Mesothelial cell of epicardium (in vitro differentiated cells): ENCODE measurements at places on chromosomes 3 and 15. TPM values are rescaled to one million over a fixed set of nuclear protein-coding genes. Genes with fewer than 3 reads are reported as not detected.

The DPPA4 gene
- 86.2 to 89.3 TPM (median 87.7 TPM) in 3 replicates for total RNA-seq

DNA sequence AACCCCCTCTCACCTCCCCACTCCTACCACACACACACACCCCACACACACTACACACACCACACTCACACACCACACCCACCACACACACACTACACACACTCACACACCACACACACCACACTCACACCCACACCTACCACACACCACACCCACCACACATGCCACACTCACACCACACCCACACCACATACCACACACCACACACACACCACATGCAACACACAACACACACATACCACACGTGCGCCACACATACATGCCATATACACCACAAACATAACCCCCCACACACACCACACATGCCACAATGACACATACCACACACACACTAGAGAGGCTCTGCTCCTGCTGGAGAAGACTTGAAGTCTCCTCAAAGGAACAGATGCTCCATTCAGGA, 5.9 kb upstream of the ITPKA start:
- no peak overlapping the region for H3K4me3 ChIP-seq
- H3K4me1 ChIP-seq = peaks cover 6% of the 10 kb centered on the region
- peaks cover 20% of the 10 kb centered on the region for H3K27me3 ChIP-seq
- no peak overlapping the region for H3K27ac ChIP-seq

GRCh38 chr3:38507120-38507519, 11.0 kb downstream of the EXOG start:
- DNase-seq = no peak
- peaks cover 17% of the 10 kb centered on the region for H3K36me3 ChIP-seq
- H3K27me3 ChIP-seq = no peaks in the 10 kb centered on the region

GRCh38 chr3:53938645-53939044, 47.0 kb upstream of the SELENOK start:
- DNase-seq = peak; percentile 60
- no peaks in the 10 kb centered on the region for H3K4me1 ChIP-seq
- no peak overlapping the region for H3K27ac ChIP-seq

The PRR20G gene
- not detected in 3 replicates for total RNA-seq

The LPCAT4 gene
- total RNA-seq = 88.7 to 91.3 TPM (median 91.1 TPM) in 3 replicates

The CEP19 gene
- total RNA-seq = 2.1 to 2.5 TPM (median 2.1 TPM) in 3 replicates

The AP2M1 gene
- 247 to 261 TPM (median 254 TPM) in 3 replicates for total RNA-seq

GRCh38 chr15:67109141-67110034, 44.0 kb downstream of the SMAD3 start:
- H3K36me3 ChIP-seq = peaks cover 14% of the 10 kb centered on the region
- peaks cover 60% of the 10 kb centered on the region for H3K4me1 ChIP-seq
- peak overlapping the region; percentile 91 for H3K27ac ChIP-seq
- H3K27me3 ChIP-seq = no peaks in the 10 kb centered on the region

DNA sequence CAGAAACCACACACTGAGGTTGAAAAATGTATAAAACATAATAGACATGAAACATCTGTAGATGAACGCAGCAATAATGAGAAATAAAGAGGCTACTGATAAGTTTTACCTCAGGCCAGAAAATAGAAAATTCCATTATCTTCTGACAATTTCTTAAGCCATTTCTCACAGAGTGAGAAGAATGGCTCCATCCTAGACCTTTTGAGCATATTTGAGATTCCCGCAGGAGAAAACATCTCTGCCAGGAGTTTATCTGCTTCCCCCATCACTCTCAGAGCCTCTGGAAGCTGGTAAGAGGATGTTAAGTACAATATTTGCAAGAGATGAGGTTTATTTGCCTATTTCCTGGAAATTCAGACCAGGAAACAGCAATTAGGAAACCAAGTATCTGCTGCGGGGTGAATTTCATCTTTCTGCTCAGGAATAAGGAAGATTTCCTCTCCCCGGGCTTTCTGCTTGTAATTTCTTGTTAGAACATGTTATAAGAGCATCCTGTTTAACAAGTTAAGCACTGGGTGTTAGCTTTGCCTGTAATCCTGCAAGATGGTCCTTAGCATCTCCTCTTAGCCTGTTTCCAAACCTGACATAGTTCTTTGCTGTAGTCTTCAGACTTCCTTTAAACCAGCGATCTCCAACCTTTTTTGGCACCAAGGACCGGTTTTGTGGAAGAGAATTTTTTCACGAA, 54.8 kb downstream of the ATP13A4 start:
- peaks cover 2% of the 10 kb centered on the region for H3K4me1 ChIP-seq
- DNase-seq = no peak
- H3K4me3 ChIP-seq = no peak overlapping the region
- no peaks in the 10 kb centered on the region for H3K36me3 ChIP-seq

GRCh38 chr3:151974067-151974466, 100.6 kb downstream of the SUCNR1 start:
- no peak for DNase-seq
- H3K4me3 ChIP-seq = no peak overlapping the region
- no peaks in the 10 kb centered on the region for H3K27me3 ChIP-seq
- H3K36me3 ChIP-seq = no peaks in the 10 kb centered on the region

GRCh38 chr15:90020936-90021507, 19.9 kb downstream of the ZNF710 start:
- DNase-seq = no peak
- no peak overlapping the region for H3K27ac ChIP-seq
- no peak overlapping the region for H3K4me3 ChIP-seq
- H3K27me3 ChIP-seq = no peaks in the 10 kb centered on the region
- H3K4me1 ChIP-seq = peaks cover 7% of the 10 kb centered on the region
- no peaks in the 10 kb centered on the region for H3K36me3 ChIP-seq

DNA sequence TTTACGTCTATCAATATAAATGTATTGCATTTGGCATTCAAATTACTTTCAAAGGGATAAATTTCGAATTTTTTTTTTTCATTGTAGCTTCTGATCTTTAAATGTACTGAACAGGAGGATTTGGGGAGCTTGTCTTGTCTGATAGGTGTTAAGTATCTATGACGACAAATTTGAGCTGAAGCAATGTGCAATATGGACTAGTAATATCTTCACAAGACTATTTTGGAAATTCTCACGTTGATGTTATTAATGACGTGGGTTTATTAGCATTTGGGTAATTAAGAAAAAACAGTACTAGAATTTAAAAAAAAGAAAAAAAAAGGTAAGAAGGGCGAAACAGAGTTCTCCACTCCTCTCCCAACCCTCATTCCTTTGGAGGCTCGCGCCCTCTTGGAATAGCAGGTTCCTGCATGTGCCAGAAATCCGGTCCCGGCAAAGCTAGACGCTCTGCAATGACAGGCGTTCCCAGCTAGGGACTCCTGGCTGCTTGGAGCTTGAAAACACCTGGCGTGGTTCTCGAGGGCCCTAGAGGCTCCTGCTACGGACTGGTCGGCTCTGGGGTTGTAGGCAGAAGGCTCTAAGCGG, 648 bp upstream of the P2RY1 start:
- peak overlapping the region; percentile 95 for H3K27ac ChIP-seq
- peaks cover 15% of the 10 kb centered on the region for H3K4me1 ChIP-seq
- DNase-seq = no peak
- no peaks in the 10 kb centered on the region for H3K36me3 ChIP-seq
- H3K4me3 ChIP-seq = peak overlapping the region; percentile 84

The CAPN3 gene
- total RNA-seq = 12.2 to 13.7 TPM (median 12.8 TPM) in 3 replicates

The GOLGA8G gene
- total RNA-seq = not detected in 3 replicates

The TIGIT gene
- not detected in 3 replicates for total RNA-seq

- H3K27ac ChIP-seq = peak overlapping the region; percentile 3
- DNase-seq = no peak
- peaks cover 1% of the 10 kb centered on the region for H3K27me3 ChIP-seq
- peaks cover 10% of the 10 kb centered on the region for H3K4me1 ChIP-seq
These were observed 161.8 kb upstream of the BFSP2 start for GRCh38 chr3:133238015-133238414.

The MOBP gene
- not detected in 3 replicates for total RNA-seq

GRCh38 chr3:55888282-55888885, 401.3 kb upstream of the WNT5A start:
- no peak for DNase-seq
- H3K27me3 ChIP-seq = peaks cover 3% of the 10 kb centered on the region
- H3K36me3 ChIP-seq = no peaks in the 10 kb centered on the region
- no peak overlapping the region for H3K4me3 ChIP-seq
- no peak overlapping the region for H3K27ac ChIP-seq
- H3K4me1 ChIP-seq = peaks cover 4% of the 10 kb centered on the region

The RTP3 gene
- total RNA-seq = not detected in 3 replicates

DNA sequence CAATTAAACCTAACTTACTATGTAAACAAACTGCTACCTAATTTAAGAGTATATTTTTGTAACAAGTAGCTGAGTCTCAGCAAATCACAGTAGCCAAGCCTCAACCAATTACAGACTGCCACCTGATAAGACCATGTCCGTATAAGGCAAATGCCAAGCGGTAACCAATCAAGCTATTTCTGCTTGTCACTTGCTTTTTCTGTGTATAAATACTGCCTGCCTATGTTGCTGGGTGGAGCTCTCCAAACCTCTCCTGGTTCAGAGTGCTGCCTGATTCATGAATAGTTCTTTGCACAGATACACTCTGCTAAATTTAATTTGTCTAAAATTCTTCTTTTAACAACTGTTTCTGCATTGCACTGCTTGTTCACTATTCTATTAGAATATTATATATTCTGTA, 42.6 kb downstream of the ZNF148 start:
- DNase-seq = no peak
- H3K27ac ChIP-seq = no peak overlapping the region
- H3K27me3 ChIP-seq = no peaks in the 10 kb centered on the region
- H3K36me3 ChIP-seq = peaks cover 8% of the 10 kb centered on the region
- H3K4me3 ChIP-seq = no peak overlapping the region
- H3K4me1 ChIP-seq = peaks cover 19% of the 10 kb centered on the region

GRCh38 chr3:12114251-12114650, 44.5 kb downstream of the TIMP4 start:
- no peak overlapping the region for H3K4me3 ChIP-seq
- no peak for DNase-seq
- H3K27ac ChIP-seq = no peak overlapping the region
- H3K36me3 ChIP-seq = no peaks in the 10 kb centered on the region

The GOLGA8Q gene
- 0.49 to 1.9 TPM (median 0.87 TPM) in 3 replicates for total RNA-seq

DNA sequence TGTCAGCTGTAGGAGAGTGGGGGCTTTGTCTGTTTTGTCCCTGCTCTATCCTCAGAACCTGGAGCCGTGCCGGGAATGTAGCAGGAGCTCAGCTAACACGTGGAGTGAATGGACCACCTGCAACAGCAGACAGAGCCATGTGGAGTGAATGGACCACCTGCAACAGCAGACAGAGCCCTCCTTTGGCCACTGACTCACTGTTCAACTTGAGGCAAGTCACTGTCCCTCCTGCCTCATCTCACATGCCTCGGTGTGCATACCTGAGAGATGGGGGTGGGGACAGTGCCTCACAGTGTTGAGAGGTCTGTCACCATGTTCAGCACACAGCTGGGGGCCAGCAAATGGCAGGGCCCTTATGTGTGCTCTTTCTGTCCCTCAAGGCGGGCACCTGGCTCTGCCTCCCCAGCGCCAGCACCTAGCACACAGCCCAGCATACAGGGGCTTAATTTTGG, 27.9 kb downstream of the FEM1B start:
- H3K27me3 ChIP-seq = no peaks in the 10 kb centered on the region
- no peak for DNase-seq
- no peak overlapping the region for H3K27ac ChIP-seq
- H3K36me3 ChIP-seq = no peaks in the 10 kb centered on the region
- H3K4me1 ChIP-seq = peaks cover 29% of the 10 kb centered on the region

- no peaks in the 10 kb centered on the region for H3K4me1 ChIP-seq
- H3K27ac ChIP-seq = no peak overlapping the region
These were observed 102.5 kb downstream of the EPHB1 start for GRCh38 chr3:134897391-134898141.

GRCh38 chr3:98012979-98013378, 22.1 kb downstream of the GABRR3 start:
- no peak overlapping the region for H3K27ac ChIP-seq
- H3K36me3 ChIP-seq = no peaks in the 10 kb centered on the region
- no peak for DNase-seq
- H3K27me3 ChIP-seq = no peaks in the 10 kb centered on the region
- peaks cover 18% of the 10 kb centered on the region for H3K4me1 ChIP-seq

- no peak for DNase-seq
- peaks cover 8% of the 10 kb centered on the region for H3K4me1 ChIP-seq
- H3K36me3 ChIP-seq = no peaks in the 10 kb centered on the region
- H3K27me3 ChIP-seq = no peaks in the 10 kb centered on the region
- no peak overlapping the region for H3K27ac ChIP-seq
These were observed 175.0 kb downstream of the FMN1 start for GRCh38 chr15:33019354-33019981.

GRCh38 chr15:36883713-36884517, 216.4 kb downstream of the MEIS2 start:
- no peaks in the 10 kb centered on the region for H3K27me3 ChIP-seq
- peak overlapping the region; percentile 98 for H3K27ac ChIP-seq
- peak overlapping the region; percentile 76 for H3K4me3 ChIP-seq
- peaks cover 94% of the 10 kb centered on the region for H3K4me1 ChIP-seq

The IL17RE gene
- total RNA-seq = 22.1 to 24.1 TPM (median 23.6 TPM) in 3 replicates

The HHATL gene
- total RNA-seq = not detected in 3 replicates

GRCh38 chr15:42090370-42090769, 4.0 kb downstream of the PLA2G4D start:
- no peak overlapping the region for H3K4me3 ChIP-seq
- no peak for DNase-seq
- H3K4me1 ChIP-seq = peaks cover 31% of the 10 kb centered on the region
- no peak overlapping the region for H3K27ac ChIP-seq
- H3K36me3 ChIP-seq = no peaks in the 10 kb centered on the region

DNA sequence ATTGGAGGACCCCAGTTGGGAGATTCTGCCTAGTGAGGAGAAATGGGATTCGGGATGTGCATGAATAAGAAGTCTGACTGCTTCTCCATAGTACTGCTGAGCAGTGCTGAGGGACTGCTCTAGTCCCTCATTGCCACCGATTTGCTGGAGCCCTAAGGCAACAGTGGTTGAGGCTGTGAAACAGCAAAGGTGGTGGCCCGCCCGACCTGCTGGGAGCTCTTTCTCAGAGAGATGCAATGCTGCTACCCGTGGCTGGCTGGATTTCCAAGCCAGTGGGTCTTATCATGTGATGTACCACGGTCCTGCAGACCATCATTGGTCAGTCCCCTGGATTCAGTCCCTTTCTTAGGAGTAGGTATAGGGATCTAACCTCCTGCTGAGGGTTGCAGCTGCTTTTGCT, 42.6 kb upstream of the GCSAM start:
- no peak overlapping the region for H3K4me3 ChIP-seq
- H3K27me3 ChIP-seq = no peaks in the 10 kb centered on the region
- H3K27ac ChIP-seq = no peak overlapping the region
- no peak for DNase-seq
- no peaks in the 10 kb centered on the region for H3K4me1 ChIP-seq
- no peaks in the 10 kb centered on the region for H3K36me3 ChIP-seq

GRCh38 chr15:27495963-27496459, 525.0 kb downstream of the GABRG3 start:
- H3K27me3 ChIP-seq = no peaks in the 10 kb centered on the region
- no peak overlapping the region for H3K4me3 ChIP-seq
- H3K4me1 ChIP-seq = peaks cover 17% of the 10 kb centered on the region
- no peaks in the 10 kb centered on the region for H3K36me3 ChIP-seq

The WDR5B gene
- total RNA-seq = 5.7 to 6.2 TPM (median 6.1 TPM) in 3 replicates

- no peaks in the 10 kb centered on the region for H3K36me3 ChIP-seq
- H3K4me1 ChIP-seq = no peaks in the 10 kb centered on the region
- DNase-seq = no peak
- no peak overlapping the region for H3K27ac ChIP-seq
- H3K4me3 ChIP-seq = no peak overlapping the region
These were observed 58.0 kb downstream of the EFCAB12 start for GRCh38 chr3:129370248-129370964.
